ENCODE measurements at places on chromosomes 3 and 15.

DNA sequence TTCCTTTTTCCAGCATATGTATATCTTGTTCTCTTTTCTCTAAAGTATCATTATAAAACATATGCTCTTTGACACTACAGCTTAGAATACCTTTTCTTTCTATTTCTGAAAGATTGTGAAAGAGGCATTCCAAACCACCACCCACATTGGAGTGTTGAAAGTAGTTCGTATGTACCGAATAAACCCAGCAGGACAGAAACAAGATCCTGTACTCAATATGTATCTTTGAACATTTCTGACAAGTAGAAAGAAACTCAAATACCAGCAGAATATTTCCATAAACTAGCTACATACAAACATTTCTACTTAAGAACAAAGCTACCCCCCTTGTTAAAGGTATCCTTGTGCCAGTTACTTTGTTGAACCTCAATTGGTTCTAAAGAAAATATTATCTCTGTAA lies 415.3 kb upstream of the ALCAM start:
- no peak for DNase-seq

GRCh38 chr3:18440066-18440722 lies 15.1 kb upstream of the SATB1 start:
- DNase-seq: no peak

- no peak for DNase-seq
Measured at GRCh38 chr3:171251835-171252234, 208.4 kb downstream of the TNIK start.

DNA sequence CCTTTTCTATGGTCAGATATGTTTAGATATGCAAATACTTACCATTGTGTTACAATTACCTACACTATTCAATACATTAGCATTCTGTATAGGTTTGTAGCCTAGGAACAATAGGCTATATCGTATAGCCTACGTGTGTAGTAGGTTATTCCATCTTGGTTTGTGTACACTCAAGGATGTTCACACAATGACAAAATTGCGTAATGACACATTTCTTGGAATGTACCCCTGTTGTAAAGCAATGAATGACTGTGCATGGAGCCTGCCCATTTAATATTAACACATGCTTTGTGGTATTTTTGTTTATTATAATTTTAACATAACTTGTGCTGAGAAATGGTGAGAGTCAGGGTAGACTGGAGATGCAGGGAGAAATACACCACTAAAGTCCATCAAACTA lies 154.9 kb downstream of the LEKR1 start:
- no peak for DNase-seq

DNA sequence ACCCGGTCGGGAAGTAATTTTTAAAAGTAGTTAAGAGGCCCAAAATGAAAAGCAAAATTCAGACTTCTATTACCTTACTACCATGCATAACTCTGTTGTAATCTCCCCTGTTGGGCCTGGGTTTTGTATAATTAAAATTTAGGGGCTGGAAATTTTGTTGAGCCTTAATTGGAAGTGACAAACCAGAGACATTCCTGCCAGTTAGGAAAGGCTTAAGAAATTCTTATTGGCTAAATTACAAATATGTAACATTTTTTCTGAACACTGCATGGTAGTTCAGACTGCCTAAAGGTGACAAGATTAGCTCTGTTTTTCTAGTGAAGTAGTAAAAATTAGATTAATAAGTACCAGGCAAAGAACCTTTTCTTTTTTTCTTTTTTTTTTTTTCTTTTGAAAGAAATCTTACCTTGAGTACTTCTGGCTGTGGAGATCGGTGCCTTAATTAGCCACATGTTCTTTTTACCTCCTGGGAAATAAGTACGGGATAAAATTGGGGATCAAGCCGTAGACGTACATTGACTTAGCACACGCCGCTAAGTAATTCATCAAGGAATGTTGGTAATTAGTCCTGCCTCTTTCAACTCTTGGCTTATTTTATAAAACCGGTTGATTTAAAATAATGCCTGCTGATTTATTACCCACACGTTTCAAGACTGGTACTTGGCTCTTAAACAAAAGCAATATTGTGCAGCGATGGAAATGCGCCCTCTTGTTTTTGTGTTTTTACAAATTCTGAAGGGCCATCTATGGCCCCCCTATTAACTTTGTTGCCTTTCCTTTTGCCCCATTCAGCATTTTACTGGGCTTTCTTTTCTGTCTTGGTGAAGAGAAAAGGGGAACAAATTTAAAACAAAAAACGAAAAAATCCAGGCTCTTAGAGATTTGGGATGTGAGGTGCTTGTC lies 111.2 kb upstream of the SAMMSON start:
- no peak for DNase-seq

DNA sequence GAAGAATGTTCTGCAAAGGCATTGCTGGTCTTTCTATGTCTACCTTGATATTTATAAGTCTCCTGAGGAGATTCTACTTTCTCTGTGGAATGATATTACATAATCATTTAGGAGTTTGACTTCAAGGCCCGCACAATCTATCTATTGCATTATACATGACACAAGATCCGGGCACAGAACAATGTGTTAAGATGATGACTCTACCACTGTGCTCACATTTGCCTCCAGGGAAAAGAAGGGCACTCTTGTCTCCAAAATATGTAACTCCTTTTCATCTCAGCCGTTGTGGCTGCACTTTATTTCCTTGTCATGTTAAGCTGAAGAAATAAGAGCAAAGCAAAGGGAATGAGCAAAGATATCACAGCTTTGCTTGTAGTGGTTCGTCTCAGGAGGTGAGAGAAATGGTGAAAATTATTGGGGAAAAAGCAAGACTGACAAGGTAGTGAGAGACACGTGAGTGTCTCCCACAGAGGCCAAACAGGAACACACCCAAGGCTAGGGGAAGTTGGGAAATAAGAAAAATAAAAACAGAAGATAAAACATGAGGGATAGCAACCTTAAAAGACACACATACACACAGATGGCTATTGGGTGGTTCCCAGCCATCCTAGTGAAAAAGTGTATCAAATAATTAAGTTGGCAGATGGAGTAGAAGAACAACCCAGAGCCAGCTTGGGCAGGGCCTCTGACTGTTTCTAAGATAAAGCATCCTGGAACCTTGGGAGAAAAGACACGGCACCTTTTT lies 184.3 kb downstream of the P3H2 start:
- no peak for DNase-seq

DNA sequence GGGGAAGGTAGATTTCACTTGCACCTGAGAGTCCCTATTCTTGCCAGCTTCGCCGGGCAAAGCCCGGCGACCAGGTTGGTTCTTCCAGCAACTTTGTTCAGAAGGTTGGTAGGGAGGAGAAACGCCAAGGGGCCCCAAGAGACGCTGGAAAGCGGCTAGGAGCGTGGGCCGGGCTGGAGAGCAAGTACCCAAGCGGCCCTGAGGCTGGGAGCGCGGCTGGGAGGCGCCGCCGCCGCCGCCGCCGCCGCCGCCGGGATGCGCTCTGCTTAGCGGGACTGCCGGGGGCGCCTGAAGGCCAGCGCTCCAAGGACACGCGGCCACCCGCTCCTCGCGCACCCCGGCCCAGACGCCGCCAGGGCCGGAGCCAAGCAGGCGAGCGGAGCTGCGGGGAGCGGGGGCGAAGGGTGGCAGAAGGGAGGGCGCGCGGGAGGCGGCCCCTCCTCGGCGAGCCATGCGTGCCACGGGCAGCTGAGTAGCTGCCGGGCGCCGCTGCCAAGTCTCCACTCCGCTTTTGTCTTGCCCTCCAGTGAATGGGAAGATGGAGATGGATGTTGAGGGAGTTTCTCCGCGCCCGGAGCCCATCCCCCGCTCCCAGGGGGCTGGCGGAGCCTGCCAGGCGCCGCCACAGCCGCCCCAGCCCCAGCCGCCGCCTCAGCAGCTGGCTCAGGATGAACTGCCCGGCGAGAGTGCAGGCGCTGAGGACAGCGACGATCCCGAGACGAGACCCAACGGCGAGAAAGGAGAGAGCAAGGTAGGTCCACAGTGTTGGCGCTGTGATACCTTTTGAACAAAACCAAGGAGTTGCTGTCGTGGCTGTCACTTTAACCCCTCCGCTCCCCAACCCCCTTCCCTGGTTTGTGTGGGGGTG lies 227.4 kb upstream of the AZI2 start:
- no peak for DNase-seq

- DNase-seq: no peak
Measured at GRCh38 chr15:43126356-43126755, 7.0 kb upstream of the TMEM62 start.

GRCh38 chr3:16460886-16461285 lies 52.6 kb downstream of the RFTN1 start:
- no peak for DNase-seq

DNA sequence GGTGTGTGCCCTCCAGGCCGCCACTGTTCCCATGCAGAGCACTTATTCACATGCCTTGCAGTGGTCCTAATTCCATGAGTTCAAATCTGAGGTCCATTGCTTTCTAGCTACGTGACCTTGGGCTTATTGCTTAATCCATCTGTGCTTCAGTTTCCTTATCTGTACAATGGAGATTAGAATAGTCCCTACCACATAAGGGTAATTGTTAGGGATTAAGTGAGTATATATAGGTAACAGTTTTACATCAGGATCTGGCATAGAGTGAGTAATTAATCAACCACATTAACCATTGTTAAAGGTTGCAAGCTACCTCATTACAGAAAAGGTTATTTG lies 7.6 kb downstream of the CPN2 start:
- DNase-seq: no peak

- DNase-seq: no peak
Measured at GRCh38 chr15:65630760-65631159, 9.0 kb downstream of the SLC24A1 start.
